Coronary artery (tissue), 2 donors: ENCODE measurements at places on chromosomes 1 and 21.

- no peak for DNase-seq
These were observed 34.9 kb downstream of the ZNF644 start for GRCh38 chr1:90986953-90987352.

GRCh38 chr1:96865731-96866685, 144.4 kb downstream of the PTBP2 start:
- no peak for DNase-seq

DNA sequence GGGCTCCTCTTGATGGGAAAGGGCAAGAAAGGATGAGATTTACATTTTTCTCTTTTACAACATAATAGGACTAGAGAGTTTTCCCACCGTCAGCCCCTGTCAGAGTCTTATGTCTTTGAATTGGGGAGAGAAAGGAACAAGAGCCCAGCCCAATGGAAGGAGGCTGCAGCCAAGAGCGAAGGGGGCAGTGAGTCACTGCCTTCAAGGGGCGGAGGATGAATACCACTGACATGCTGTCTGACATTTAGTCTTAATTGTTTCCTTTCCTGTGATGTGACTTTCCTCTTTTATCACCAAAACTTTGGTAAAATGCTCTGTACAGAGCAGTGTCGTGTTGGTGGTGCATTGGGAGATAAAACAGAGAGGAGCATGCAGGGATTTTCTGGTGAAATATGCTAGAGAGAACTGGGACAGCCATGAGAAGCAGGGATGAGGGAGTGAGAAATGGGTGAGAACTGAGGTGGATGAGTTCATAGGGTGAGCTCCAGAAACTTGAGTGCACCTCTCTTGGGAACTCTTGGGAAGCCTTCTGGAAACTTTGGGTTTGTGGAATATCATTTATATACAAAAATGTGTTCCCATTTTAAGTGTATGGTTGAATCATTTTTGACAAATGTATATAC, 179.9 kb upstream of the FGGY start:
- no peak for DNase-seq

DNA sequence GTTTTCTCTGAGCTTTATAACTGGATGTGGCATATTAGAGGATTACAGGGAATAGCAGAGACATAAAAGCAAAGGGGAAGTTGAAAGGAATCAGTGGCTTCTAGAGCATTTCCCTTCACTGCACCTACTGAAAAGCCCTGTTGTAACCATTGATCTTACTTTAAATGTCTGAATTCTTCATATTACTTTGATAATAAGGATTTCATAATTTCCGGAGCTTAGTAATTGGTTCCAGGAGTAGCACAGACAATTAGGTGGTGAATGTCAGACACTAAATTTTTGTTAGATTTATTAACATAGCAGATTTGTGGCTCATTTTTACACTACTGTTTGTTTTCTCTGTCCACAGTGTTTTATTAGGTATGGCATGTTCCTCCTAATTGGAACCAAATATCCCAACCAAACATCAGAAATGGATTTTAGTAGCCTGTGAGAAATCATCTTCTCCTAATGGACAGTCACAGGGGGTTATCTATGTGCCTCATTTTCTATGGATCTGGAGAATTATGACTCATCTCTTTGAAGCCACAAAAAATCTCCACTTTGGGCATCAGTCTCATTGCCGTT, 100.5 kb downstream of the GIPC2 start:
- no peak for DNase-seq

DNA sequence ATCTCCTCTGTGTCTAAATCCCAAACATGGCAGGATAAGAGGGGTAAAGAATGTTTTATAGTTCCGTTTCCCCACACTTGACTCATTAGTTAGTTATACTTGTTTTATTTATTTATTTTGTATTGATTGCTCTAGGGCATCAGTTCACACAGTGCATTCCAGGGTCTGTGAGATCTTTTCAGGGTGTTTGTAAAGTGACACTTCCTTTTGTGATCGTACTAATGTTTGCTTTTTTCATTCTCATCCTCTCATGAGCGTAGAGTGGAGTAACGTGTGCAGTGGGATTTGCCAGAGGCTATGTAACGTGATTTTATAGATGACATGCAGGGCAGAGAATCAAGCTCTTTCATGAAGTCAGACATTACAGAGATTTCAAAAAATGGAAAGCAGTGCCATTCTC, 103.2 kb downstream of the SCCPDH start:
- DNase-seq: no peak

GRCh38 chr1:179848233-179848632, 29.4 kb downstream of the TOR1AIP2 start:
- DNase-seq: no peak

- no peak for DNase-seq
These were observed 167.2 kb upstream of the HMCN1 start for GRCh38 chr1:185566995-185567394.

- DNase-seq: no peak
These were observed 48.0 kb upstream of the SOD1 start for GRCh38 chr21:31611445-31611844.

DNA sequence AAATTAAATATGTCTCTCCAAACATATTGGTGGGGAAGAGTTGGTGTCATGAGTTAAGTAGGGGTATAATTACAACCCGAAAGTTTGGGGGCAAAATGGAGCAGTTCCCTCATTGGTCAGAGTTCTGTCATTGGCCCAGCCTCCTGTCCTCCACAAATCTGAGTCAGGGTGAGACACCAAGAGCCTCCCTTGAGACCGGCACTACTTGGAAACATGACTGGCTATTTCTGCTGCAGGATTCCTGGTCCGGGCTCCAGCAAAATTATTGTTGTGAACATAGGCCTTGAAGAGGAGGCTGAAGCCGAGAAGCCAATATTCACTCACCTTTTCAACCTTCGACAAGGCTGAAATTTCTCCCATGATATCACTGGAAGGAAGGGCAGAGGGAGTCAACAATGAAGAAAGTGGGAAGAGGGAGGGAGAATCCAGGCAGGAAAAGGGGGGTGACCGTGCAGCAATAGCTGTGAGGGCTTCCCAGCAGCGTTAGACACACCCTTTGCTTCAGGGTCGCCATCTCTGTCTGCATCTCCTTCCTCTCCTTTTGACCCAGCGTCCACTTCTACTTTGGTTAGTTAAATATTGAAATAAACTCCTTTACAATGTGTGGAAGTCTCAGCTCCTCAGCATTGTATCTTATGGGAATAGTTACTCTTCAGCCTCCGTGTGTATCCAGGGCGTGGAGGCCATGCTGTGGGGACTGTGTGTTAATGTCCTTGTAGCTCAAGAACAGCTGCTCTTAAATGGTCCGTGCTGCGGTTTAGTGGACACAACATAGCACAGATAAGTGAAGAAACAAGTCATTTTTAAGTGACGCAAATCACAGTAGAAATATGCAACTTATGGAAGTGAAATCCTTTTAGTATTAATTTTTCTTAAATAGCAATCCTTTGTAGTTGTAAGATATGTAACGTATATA, 307.4 kb downstream of the DISC1 start:
- DNase-seq: no peak

DNA sequence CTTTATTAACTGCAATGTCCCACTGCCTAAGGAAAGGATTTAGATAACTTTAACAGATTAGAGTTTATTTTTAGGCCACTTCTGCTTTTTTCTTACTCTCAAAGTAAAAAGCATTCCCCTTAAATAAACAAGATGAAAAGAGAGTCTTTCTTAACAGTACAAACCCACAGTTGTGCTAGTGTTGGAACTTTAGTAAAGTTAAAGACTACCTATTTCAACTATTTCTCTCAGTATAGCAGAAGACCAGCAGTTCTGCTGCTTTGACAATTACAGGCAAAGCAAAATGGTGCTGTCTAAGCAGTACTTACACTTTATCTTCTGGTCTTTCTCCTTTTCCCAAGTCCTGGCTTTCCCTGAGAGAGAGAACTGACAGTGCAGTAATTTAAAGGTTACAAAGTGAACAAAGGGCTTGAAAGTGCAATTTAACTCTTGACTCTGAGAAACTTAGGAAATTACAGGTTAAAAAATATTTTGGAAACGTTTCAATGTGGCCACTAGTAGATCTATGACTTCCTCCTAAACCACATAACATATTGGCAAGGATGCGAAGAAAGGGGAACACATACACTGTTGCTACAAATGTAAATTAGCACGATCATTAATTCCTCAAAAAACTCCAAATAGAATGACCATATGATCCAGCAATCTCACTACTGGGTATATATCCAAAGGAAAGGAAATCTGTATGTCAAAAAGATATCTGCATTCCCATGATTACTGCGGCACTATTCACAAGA, 135.4 kb upstream of the POGK start:
- DNase-seq: no peak

DNA sequence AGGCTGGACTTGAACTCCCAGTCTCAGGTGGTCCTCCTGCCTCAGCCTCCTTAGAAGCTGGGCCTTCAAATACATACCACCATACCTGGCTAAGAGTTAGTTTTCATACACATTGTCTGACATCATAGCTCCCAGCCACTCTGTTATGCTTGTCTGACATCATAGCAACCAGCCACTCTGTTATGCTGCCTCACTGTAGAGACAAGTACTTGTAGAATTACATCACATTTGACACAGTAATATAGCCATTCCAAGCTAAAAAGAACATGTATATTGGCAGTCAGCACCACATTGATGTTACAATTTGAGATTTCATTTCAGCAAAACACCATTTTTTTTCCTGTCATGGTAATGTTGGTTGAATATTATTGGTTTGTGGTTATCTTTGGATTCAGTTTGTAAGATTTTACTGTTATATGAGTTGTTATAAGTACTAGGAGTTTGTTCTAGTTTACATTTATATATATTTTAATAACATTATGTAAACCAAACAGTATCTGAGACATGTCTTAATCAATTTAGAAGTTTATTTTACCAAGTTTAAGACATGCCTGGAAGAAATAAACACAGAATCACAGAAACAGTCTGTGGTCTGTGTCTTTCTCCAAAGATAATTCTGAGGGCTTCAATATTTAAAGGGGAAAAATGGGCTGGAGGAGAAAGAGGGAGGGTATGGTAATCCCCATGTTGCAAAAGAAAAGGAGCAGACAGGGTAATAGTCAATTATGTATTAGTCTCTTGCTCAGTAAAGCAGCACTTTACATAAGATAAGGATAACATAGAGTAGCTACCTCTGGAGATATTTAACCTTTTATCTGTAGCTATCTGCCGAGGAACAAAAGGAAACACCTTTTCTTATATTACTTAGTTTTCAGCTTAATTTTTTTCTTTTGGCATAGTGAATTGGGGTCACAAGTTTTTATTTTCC, 43.0 kb downstream of the XPR1 start:
- no peak for DNase-seq

- no peak for DNase-seq
These were observed at the start of gene AMIGO1 for GRCh38 chr1:109509176-109510134. TSS of gene AMIGO1 (minus strand) at chr1:109509727. CDS start at chr1:109508912, 815 bp downstream.

DNA sequence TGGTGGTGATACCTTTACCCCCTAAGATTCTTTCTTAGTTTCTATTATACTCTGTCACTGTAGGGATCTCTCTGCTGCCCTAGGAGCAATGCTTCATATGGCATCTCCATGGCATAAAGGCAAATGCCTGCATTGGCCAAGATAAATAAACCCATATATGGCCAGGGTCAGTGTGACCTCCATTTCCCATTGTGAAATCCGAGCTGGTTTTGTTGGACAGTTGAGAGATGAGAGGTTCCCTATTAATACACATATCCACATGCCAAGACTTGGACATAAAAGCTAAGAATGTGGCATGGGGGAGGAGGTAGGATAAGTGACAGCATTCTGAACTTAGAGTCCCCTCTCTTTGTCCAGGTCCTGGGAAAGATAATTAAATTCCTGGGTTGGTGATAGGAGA, 1.4 kb downstream of the TPM3 start:
- no peak for DNase-seq

DNA sequence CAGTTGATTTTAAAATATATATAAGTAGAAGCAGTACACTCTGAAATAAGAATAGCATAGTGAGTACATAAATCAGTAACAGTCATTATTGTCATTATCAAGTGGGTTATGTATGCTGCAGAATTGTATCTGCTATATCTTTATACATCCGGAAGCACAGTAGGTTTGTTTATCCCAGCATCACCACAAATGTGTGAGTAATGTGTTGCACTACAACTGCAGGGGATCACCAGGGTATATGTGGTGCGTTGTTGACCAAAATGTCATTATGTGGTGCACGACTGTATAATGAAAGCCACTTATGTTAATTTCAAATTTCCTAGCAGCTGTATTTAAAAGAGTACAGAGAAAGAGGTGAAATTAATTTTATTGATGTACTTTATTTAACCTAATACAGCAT, 87.7 kb upstream of the GADD45A start:
- DNase-seq: no peak

- DNase-seq: no peak
These were observed 4.8 kb upstream of the RGS16 start for GRCh38 chr1:182608845-182609610.
